Right cardiac atrium (tissue), 5 donors: ENCODE measurements at places on chromosomes 6 and 20.

- DNase-seq, result no peak
These were observed 96.6 kb downstream of the ARID1B start for GRCh38 chr6:156873654-156874380.

DNA sequence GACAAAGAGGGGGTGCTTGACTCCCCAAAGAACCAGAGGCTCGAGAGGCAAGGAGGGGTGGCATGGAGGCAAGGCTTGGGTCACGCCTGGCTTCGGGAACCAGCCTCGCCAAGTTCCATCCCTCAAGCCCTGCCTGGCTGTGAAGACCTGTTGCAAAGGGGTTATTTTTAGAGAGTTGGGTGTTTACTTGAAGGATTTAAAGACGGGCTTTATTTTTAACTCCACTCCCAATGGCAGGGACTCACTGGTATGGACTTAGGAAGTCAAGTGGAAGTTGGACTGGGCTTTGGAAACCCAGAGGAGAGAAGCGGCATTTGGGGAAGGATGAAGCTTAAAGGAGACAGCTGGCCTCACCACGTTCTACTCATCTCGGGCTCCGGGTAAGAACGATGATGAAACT lies 43.1 kb downstream of the JPH2 start:
- DNase-seq, result no peak

DNA sequence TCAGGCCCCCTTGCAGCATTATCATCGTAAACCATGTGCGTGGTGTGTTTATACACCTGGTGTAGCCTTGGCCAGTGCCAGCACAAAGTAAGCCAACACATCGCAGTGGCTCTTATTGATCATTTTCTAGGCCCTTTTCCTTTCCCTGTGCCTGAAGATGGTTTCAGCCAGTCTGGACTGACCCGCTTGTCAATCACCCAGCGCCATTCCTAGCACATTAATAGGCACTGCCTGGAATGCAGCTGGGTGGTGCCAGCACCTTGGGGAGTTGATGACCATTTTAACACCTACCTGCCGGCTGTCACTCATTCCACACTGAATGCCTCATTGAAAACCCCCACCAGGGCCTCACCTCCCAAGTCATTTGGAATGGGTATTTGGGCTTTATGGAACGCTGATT lies 4.9 kb upstream of the UQCC2 start:
- no peak for DNase-seq

DNA sequence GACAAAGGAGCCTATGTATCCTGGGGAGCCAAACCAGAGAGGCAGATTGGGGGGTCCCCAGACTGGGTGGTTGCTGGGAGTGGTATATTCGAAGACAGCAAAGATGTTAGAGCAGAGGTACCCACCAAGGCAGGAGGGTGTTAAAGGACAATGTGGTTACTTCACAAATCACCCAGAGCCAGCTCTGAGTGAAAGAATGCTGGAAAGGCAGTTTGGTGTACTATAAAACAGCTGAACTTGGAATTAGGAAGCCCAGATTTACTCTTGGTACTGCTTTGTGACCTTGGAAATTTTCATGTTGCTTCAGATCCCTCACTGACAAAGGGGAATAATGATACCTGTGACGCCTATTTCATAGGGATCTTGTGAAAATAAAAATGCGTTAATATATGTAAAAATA lies 121.6 kb downstream of the CD164 start:
- DNase-seq, result no peak

- DNase-seq, result peak; percentile 84
These were observed 679 bp upstream of the RING1 start for GRCh38 chr6:33207552-33208090.

DNA sequence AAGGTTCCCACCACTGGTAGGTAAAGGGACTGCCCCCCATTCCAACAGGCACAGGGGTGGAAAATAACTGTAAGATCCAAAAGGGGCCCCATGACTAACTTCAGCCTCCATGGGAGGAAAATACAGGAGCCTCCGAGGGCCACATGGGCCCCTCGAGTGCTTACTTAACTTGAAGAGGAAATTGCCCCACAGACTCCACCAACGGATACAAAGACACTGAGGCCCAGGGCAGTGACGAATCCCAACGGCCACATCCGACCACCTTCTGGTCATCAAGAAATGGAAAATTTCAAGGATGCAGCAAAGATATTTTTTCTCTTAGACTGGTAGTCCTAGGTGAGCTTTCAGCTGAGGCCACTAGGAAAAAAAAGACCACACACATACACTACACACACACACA lies 116.0 kb upstream of the MRPS10 start:
- no peak for DNase-seq
